Lung microvascular endothelial cell (primary cell): ENCODE measurements at places on chromosomes 3 and 15. TPM values are rescaled to one million over a fixed set of nuclear protein-coding genes. Genes with fewer than 3 reads are reported as not detected.

Gene A4GNT
- total RNA-seq, result not detected in 2 replicates

Gene GPR27
- not detected in 2 replicates for total RNA-seq

Gene THSD4
- total RNA-seq, result 20.2 and 21.4 TPM in 2 replicates

Gene ST8SIA2
- 0.20 and 0.22 TPM in 2 replicates for total RNA-seq

Gene LRRC31
- not detected in 2 replicates for total RNA-seq

GRCh38 chr15:98703126-98703685 lies 54.9 kb downstream of the IGF1R start:
- no peak for DNase-seq

GRCh38 chr15:90799639-90800170 lies 68.7 kb upstream of the FURIN start:
- no peak for DNase-seq

DNA sequence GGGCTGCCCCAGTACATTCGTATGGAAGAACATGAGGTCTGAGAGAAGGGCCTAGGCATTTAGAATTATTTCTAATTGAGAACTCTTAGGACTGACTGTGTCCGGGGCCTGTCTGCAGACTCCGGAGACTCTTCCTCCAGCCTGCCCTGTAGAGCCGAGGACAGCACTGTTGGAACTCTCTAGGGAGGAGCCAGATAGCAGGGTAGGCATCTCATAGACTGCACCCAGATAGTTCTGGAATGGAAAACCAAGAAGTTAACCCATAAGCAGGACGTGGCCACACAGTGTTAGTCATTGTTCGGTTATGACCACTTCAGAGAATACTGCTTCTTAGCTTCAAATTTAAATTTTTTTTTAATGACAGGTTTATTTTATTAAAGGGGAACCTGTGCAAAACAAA lies 59.5 kb downstream of the SNRK start:
- DNase-seq, result no peak

- no peak for DNase-seq
Measured at GRCh38 chr3:139226731-139227130, 117.1 kb upstream of the MRPS22 start.

GRCh38 chr3:89522155-89522554 lies 414.7 kb downstream of the EPHA3 start:
- DNase-seq, result no peak

DNA sequence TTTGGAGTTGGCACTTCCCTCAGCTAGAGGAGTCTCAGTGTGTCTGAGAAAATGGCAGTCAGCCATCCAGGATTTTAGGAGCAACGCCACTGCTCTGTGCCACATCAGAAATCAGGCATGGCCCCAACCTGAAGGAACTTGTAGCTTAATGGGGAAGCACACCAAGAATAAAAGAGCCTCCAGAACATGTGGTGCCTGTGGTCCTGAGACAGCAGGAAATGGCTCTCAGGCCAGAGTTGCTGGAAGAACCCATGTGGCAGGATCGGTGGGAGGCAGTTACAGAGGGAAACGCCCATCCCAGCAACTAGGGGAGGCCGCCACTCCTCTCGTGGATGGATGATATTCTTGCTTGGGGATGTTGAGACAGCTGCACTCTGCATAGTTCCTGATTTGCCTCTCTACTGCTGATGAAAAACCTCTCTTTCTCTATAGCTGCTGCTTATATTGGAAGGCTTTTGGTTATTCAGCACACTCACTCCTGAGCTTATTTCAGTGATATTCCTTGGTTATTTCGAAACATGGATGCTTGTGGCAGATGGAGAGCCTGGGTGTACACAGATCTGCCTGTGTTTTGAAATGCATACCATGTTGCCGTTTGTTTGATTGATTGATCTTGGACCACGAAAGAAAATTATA lies 52.4 kb downstream of the KLHL25 start:
- DNase-seq, result no peak
